ENCODE measurements at places on chromosomes 5 and 9.

- DNase-seq = no peak
Measured at GRCh38 chr5:73996151-73996755, 370.3 kb downstream of the ARHGEF28 start.

DNA sequence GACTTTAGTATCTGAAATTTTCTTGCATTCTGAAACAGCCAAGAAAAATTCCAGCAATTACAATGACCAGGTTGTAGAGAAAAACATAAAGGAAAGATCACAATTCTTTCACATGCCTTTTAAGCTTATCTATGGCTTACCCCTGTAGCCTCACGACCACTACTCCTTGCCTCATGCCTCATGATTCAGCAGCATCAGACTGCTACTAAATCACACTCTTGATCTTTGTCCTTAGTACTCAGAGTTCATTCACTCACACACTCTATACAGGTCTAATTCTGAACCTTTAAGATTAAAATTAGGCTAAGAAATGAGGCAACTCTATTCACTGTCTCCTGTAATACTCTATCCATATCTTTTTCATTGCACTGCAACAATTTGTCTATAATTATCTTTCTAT, 415.1 kb downstream of the MLLT3 start:
- no peak for DNase-seq

- DNase-seq = no peak
Measured at GRCh38 chr5:24265306-24265705, 379.5 kb downstream of the CDH10 start.

GRCh38 chr5:38396766-38397165, 138.4 kb downstream of the EGFLAM start:
- DNase-seq = no peak

DNA sequence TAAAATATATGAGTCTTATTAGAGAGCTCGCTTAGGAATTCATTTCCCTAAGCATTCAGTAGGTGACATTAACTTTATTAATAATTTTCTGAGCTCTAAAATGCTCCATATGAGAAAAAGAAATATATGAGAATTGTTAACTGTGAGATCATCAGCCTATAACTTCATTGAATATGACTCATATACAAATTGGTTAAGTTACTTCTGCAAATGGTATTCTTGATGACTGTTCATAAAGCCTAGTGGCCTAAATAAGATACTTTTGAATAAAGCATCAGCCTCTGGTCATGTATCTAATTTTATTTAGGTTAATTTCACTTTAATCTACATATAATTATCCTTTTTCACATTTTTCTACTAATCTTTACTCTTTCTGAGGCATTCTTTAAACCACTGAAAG, 710.2 kb upstream of the ACO1 start:
- peak; percentile 29 for DNase-seq

Measured in fibroblast of skin of scalp (primary cell).